ENCODE measurements at places on chromosomes 6 and 20.
A peak's percentile ranks its signal among the peaks of the same experiment; 100 is the strongest.

GRCh38 chr20:64200740-64201139, 36.5 kb downstream of the MYT1 start:
- DNase-seq = no peak

DNA sequence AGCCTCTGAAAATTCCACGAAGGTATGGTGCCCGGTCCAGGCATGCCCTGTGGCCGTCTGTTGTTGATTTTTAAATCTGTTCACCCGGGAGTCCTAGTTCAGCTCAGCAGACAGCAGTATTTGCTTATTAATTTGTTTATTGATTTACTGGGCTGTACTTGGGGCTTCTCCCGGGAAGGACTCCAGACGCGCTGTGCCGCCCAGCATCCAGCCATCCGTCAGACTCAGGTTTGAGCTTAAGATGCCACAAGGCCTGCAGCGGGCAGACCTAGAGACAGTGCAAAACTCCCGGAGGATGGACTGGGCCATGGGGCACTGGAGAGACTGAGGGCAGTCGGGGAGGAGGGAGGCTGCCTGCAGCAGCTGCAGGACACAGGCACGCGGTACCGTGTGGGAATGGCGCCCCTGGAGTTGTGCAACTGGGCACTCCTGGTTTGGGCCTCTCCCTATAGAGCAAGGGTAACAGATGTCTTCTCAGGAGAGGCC, 17.3 kb upstream of the CCDC167 start:
- DNase-seq = peak; percentile 31

DNA sequence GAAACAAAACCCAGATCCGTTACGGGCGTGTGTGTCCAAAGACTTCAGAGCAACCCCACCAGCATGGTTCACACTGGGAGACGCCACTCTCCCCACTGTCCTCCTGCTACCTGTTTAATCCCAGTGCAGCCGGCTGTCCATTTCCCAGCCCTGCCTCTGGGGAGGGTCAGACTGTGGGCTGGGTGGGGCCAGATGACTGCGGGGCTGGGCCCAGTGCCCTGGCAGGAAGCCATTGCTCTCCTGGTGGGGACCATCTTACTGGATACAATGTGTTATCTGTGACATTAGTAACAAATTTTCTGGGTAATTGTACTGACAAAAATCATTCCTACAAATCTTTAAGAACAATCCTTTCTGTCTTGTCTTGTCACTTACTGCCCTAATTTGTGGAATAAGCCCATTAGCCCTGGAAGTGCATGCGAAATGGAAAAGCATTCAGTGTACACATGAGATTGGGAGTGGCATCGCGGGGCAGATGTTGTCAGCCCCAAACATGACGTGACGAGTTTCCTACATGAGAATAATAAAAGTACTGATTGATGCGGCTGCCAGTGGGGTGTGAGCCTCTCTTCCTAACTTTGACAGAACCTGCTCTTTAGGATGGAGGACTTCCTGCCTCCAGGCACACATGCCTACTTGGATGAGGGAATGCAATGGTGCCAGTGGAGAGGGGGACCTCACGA, 37.9 kb upstream of the PCMTD2 start:
- DNase-seq = no peak

- no peak for DNase-seq
Measured at GRCh38 chr6:127381384-127381783, 38.0 kb upstream of the ECHDC1 start.

- DNase-seq = peak; percentile 93
Measured at GRCh38 chr6:33585403-33586107, 5.5 kb upstream of the BAK1 start.

- no peak for DNase-seq
Measured at GRCh38 chr6:50819904-50820868, 1.5 kb downstream of the TFAP2B start.

DNA sequence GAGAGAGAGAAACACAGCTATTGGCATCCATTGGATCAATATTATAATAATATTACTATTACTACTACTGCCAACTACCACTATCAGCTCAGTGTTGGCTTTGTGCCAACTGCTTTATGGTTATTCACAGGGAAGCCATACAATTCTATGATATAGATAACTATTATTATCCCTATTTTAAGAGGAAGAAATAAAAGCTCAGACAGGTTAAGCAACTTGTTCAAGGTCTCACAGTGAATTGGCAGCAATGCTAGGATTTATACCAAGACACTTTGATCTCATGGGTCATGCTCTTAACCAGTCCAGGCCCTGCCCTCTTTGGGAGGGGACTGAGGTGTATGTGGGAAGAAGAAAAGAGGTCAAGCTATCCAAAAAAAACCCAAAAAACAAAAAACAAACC, 82.0 kb upstream of the TRAF3IP2 start:
- no peak for DNase-seq

DNA sequence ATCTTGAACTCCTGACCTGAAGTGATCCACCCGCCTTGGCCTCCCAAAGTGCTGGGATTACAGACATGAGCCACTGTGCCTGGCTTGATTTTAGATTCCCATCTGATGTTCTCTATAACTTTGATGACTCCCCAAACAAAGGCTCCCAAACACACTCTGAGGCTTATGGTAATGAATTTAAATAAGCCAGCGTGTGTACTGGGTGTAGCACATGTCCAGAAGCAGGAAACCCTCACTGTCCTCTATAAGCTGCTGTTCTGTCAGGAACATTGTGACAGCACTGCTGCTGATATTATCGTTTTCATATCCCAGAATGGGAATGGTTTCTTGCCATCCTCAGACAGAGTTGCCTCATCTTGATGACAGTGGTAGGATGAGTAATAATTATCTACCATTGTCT, 54.1 kb upstream of the SALL4 start:
- no peak for DNase-seq

- DNase-seq = no peak
Measured at GRCh38 chr20:42360621-42361020, 742.4 kb upstream of the CHD6 start.

DNA sequence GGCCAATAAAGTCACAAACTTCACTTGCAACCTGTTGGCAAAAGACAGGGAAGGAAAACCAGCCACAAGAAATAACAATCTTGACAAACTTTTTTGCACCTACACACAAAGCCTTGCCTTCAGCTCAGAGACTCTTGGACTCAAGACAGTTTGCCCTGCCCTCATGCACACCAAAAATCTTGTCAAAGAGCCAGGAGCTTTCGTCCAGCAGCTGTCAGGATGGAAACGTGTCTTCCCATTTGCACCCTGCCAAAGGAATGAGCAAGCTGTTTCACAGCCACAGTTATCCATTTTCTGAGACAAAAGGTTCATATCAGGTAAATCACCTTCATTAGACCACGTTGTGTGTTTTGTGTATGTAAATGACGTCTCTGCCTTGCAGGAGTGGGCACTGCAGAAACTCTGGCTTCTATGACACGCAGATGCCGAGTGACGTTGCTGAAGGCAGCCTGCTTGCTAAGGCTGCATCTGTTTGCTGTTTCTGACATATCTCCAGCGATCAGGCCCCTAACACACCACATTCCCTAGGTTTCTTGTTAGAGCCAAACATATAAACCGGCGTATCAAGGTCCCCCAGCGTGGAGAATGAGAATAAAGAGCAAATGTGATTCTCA, 193.4 kb downstream of the SYNDIG1 start:
- DNase-seq = no peak

- DNase-seq = no peak
Measured at GRCh38 chr6:118511930-118512715, 36.0 kb upstream of the PLN start.

DNA sequence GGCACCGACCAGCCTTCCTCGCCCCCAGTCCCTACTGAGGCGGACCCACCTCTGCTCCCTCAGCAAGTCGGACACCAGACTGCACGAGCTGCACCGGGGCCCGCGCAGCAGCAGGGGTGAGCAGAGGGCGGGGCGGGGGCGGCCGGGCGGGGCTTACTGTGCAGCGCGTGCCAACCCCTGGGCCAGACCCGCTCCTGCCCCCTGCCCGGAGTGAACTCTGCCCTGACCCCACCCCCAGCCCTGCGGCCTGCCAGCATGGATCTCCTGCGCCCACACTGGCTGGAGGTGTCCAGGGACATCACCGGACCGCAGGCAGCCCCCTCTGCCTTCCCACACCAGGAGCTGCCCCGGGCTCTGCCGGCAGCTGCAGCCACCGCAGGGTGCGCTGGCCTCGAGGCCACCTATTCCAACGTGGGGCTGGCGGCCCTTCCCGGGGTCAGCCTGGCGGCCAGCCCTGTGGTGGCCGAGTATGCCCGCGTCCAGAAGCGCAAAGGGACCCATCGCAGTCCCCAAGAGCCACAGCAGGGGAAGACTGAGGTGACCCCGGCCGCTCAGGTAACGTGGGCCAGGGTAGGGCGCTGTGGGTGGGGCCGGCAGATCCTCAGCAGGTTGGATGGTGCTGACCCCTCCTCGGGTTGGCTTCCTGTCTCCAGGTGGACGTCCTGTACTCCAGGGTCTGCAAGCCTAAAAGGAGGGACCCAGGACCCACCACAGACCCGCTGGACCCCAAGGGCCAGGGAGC, 1.5 kb upstream of the SLC2A4RG start:
- peak; percentile 70 for DNase-seq

- DNase-seq = peak; percentile 55
Measured at GRCh38 chr20:32040142-32040953, 11.7 kb upstream of the HCK start.

GRCh38 chr20:11205769-11206362, 532.1 kb upstream of the JAG1 start:
- DNase-seq = no peak

GRCh38 chr6:105488516-105489215, 85.8 kb upstream of the PREP start:
- peak; percentile 25 for DNase-seq

DNA sequence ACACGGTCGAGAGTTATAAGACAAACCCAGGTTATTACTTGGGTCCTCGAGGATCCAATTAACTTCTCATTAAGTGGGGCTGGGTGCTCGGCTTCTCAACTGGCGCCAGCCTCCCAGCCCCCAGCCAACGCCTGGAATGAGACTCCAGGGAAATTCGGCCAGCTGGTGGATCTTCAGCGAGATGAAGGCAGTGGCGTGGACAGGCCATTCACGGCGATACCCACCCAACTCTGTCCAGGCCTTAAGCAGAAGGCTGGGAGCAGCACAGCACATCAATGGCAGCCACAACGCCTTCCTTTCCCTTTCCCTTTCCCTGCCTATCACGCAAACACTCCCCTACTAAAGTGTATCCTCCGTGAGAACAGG, 868 bp downstream of the METTL24 start:
- no peak for DNase-seq

DNA sequence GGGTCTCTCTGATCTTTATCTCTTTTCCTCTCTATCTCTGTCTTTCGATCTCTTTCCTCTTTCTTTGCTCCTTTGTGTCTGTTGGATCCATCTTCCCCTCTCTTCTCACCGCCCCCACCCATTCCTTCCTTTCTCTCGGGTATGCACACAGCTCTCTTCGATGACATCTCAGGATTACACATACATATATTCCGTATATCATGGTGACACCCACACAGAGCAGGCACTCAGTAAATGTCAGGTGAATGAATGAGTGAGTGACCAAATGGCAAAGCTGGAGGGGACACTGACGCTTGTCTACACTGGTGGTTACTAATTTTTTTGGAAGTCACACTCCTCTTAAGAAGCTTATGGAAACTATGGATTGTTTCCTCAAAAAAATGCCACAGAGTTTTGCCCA, 9.9 kb downstream of the VSTM2L start:
- DNase-seq = no peak

GRCh38 chr20:8476021-8476420, 344.0 kb downstream of the PLCB1 start:
- DNase-seq = no peak

GRCh38 chr6:168136001-168136400, 57.0 kb upstream of the FRMD1 start:
- DNase-seq = no peak

DNA sequence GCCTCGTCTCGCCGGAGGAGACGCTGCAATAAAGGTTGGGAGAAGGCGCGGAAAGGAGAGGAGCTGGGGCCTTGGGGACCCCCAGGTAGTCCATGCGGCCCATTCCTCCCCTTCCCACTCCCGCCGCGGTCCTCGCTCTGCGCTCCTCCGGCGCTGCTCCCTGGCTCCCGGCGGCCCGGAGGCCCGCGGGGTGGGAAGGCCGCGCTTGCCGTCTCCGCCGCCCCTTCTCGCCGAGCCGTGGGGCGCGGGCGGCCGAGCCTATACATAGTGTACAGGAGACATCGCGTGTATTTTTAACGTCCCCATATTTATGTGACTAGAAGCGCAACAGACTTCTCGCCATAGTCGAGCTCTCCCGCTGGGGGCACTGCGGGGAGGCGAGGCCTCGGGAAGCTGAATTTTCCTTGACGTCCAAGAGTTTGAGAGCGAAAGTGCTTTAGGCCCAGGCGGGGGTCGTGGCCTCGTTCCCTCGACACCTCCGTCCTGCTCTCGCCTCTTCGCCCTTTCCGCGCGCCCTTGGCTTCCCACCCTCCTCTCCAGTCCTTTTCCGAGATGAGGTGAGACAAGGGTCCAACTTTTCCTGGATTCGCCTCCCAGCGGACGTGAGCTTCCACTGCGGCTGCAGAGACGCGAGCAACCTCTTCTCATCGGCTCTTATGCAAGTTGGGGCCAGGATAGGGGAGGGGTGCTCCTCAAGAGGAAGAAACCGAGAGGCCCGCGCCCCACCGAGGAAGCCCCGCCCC, 29.0 kb downstream of the SLC12A5 start:
- DNase-seq = no peak

All from GM12865 (cell line).